Right ventricle myocardium inferior (tissue), 1 donor: ENCODE measurements at places on chromosomes 16 and 17. TPM values are rescaled to one million over a fixed set of nuclear protein-coding genes. Genes with fewer than 3 reads are reported as not detected.

KIF19 gene
- 0.16 TPM for total RNA-seq

KRTAP4-4 gene
- not detected for total RNA-seq

- no peak for DNase-seq
Observed at GRCh38 chr16:53358884-53359283, 75.4 kb upstream of the RBL2 start.

DNA sequence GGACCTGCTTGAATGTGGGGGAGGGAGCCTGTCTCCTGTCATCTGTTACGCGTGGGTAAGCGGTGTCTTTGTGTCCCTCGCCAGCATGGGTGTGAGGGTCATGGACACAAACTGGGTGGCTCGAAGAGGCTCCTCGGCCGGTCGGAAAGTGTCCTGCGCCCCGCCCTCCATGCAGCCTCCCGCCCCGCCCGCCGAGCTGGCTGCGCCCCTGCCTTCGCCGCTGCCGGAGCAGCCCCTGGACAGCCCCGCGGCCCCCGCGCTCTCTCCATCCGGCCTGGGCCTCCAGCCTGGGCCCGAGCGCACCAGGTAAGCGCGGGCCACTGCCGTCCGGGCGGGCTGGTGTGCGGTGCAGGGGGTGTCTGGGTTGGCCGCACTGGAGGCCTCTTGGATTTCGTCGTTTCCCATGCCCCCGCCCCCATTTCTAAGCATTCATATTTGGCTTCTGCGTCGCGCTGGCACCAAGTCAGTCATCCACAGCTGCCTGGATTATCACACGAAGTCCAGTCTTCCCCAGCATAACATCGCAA, 43.8 kb downstream of the ELAC2 start:
- DNase-seq, result no peak

GRCh38 chr16:86946396-86946795, 368.0 kb downstream of the FOXL1 start:
- DNase-seq, result no peak

DNA sequence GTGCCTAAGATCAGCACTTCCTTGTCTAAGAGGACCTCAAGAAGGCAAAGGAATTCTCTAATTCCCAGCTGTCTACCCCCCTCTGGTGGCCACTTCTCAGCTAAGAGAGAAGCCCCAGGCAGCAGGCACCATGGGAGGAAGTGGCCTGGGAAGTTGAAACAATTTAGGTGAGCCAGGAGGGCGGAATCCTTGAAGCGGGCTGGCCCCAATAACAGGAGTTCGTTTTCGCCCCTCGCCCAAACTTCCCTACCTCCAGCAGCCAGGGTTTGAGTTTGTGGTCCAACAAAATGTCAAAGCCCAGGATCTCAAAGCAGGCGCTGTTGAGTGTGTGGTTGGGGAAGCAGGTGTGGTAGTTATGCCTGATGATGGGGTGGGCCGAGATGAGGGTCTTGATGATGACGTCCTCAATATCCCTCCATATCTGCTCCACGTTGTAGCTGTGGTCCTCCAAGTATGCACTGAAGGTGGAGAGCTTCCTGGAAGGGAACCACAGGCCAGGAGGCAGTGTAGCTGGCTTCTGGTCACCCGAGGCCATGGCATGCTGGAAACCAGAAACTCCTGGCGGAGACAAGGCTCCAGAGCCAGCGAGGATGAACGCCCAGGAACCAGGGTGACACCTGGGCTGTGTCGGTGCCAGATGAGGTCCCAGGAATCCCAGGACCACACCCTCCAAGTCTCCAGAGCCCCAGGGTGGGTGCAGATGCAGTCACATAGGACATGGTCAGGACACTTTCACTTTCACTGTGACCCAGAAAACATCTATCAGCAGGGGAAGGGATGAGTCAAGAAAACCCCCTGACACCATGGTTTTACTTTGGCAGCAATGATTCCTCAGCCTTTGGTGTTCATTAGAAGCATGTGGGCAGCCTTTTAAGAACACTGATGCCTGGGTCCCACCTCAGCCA, 25.6 kb downstream of the TTLL6 start:
- no peak for DNase-seq

DNA sequence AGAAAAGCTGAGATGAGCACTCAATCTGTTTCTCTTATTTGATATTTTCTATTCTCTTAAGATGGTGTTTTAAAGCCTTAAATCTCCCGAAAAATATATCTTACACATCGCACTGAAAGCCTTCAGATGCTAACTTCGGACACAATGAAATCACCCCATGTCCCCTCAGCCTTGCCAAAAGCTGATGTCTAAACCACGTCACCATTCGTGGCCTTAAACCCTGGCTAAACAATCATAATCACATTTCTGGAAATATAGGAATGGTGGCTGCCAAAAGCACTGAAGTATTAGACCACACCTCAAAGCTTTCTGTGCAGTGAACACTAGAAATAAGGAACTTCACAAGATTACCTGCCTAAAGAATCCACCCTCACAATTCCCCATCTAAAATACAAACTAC, 402.7 kb downstream of the SOX9 start:
- no peak for DNase-seq

DNA sequence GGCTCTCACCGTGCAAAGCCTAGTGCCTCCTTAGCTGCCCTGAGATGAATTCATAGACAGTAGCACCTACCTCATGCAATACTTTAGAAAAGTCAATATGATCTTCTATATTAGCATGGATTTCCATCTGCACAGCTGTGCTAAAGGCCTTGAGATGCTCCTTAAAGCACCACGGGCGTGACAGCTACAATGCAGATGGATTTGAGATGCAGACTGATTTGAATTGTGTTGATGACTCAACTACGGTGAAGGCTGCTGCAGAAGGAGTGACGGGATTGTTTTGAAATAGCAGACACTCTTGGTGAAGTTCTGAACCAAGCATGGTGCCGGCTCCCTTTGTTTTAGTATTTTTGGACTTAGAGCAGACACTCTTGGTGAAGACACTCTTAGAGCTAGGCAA, 88.2 kb downstream of the SPECC1 start:
- no peak for DNase-seq

DNA sequence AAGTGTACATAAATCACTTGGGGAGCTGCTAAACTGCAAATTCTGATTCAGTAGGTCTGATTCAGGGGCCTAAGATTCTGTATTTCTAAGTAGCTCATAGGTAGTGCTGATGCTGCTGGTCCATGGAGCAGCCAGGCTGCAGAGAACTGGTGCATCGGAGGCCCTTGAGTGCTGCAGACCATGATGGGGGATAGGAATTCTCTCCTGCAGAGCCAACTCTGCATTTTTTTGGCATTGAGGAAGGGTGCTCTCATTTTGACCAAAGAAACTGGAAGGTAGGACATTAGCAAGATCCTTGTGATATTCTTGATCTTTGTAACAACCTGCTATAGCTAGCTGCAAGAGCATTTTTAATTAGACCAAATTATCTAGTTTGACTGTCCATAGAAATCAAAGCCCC, 4.7 kb downstream of the HOXB2 start:
- DNase-seq, result no peak

GRCh38 chr16:87585442-87586200, 16.7 kb upstream of the JPH3 start:
- no peak for DNase-seq

DNA sequence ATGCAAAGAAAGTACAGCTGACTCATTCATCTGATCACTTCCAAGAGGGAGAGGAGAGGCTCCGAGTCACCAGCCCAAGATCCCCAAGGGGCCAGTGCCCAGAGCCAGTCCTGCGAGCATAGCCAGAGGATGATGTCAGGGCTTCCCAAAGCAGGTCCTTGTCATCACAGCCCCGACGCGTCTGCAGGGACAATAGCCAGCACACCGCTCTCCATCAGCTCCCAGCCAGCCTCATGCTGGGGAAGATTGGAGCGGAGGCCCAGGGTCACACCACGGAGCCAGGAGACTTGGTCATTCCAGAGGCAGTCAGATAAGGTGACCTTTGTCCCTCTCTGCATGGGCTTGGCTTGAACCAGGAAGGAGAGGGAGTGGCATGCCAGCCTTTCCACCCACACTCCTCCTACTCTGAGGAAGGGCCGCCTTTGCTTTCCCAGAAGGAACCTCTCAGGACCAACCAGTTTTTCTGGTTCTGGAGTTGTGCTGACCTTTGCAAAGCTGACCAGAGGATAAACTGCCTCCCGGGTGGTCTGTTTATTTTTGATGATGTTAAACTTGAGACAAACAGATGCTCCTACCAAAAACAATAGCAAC, 58.3 kb upstream of the ARHGAP44 start:
- DNase-seq, result peak; percentile 84

DNA sequence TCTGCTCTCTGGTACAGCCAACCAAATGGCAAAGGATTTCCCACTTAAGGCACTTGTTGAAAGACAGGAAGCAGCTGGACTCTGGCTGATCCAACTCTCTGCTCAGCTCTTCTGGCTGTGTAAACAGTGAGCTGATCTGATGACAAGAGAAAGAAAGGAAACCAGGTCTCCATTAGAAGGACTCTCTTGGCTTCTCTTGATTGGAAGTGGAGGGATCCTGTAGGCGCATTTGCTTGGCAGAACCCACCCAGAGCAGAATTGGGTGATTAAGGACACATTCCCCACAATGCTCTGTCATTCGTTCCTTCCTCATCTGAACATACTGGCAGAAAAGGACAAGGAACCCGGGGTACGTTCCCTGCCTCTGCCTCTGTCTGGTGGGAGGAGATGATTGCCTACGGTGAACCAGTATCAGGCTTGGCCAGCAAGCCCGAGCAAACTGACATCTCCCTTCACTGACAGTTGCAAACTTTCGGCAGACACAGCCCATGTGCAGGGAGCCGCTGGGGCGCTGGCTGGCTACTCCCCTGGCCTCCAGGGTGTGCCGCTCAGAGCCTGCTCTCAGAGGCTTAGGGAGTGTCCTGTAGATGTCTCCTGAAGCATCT, 29.1 kb downstream of the LDHD start:
- no peak for DNase-seq

GRCh38 chr16:29683543-29684090, 4.6 kb downstream of the QPRT start:
- DNase-seq, result peak; percentile 26
